Activated CD8-positive, alpha-beta memory T cell treated with anti-CD3 and anti-CD28 coated beads for 24 hours (primary cell): ENCODE measurements at places on chromosomes 4 and X.

DNA sequence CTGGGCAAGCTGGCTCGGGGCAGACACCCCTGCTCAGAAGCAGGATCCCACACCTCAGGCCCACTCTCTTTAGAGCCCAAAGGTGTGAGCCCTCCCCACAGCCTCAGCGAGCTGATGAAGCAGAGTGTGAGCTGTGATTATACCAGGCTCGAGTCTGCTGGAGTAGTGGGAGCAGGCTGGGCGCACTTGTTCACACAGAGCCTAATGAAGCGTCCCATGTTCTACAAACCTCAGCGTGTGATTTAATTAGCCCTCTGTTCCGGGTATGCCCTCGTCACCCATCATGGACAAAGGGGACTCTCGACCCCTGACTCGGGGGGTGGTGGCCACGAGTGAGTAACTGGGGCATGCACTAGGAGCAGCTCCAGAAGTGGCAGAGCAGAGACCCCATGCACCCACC is 62.3 kb downstream of the PPP2R2C start:
- no peak for DNase-seq

GRCh38 chrX:124388562-124388961 is 42.2 kb downstream of the SH2D1A start:
- DNase-seq = peak; percentile 75

- no peak for DNase-seq
These were observed 2.1 kb upstream of the FAT1 start for GRCh38 chr4:186725469-186726425.

DNA sequence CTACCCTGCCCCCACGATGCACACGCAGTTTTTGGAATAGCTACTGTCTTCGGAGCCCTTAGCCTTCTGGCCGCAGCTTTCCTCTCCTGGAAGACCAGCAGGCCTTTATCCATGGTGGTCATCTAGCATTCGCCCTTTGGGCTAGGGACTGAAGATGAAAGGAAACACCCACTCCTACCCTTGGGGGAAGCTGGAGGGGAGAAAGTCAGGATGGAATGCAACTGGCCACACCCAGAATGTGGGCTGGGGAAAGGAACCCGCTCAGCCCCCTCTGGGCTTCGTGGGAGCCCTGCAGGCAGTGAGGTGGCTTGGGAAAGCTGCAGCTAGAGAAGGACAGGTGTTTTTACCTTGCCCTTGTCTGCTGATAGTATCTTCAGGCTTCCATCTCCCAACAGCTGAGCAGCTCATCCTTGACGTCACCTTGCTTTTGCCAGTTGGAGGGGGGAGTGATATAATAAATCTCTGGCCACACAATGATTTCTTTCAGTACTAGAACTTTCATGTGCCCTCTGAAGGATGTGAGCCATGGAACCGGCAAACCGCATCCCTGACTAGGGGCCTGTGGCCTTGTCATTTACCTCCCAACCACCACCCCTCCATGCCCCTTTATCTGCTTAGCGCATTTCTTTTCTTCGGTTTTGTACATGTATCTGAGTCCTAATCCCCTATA is 59.0 kb downstream of the ELF4 start:
- DNase-seq = no peak

DNA sequence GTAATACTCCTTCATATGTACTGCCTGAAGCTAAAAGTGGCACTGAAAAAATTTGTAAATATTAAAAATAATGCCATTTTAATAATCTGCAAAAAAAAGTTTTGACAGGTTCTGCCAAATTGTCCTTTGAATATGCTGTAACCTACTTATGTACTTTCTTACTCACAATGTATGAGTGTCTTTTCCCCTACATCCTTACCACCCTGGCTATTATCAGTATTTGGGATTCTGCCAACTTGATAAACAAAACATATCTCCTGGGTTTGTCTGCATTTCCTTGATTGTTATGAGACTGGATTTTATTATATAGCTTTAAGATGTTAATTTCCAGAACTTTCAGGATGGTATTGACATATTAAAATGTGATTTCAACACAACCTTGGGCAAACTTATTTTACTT is 187.9 kb downstream of the CHM start:
- DNase-seq = no peak

DNA sequence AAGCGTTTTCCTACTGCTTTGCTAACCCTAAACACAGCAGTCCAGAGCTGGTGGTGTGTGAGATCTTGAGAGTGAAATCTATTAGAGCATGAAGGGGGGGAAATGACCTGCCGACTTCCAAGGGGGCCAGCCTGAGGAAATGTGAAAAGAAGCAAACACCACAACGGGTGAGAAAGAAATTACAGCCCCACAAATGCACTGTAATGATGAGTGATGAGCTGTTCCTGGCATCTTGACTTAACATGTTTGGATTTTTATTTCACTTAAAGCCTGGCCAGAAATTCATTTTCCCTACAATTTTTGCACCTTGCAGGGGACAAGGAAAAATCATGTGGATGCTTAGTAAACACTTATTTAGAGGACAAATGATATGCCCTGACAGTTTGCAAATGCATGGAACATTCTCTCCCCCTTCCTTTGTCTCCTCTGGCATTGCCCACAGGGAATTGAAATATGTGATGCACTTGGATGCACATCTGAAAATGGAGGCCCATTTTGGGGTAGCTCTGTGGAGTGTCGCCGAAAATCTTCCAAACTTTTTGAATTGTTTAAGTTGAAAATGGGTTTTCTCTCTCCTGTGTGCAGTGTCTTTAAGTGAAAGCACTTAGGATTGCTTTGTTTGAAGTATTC is 84.3 kb upstream of the TMEM150C start:
- DNase-seq = no peak

DNA sequence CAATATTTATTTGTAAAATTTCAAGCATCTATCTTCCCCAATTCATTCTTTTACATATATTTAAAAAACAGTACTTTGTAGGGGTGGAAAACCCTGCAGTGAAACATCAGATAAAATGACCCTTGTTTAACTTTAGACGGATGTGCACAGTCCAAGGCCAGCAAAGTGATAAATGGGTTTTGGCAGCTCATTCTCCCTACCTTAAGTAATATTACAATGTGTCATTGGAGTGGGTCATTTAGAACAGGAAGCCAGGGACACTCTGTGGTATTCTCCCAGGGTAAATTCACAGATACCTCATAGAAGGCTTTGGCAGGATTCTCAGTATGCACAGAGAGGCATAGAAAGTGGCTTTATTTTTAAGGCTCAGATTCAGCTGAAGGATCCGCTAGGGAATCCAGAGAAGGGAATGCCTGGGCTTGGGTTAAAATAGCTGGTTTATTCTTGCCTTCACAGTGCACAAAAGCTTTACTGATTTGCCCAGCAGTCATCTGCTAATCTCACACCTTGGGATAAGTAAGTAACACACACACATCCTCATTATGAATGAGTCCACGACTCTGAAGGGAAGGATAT is 206.7 kb downstream of the RASL11B start:
- DNase-seq = no peak

DNA sequence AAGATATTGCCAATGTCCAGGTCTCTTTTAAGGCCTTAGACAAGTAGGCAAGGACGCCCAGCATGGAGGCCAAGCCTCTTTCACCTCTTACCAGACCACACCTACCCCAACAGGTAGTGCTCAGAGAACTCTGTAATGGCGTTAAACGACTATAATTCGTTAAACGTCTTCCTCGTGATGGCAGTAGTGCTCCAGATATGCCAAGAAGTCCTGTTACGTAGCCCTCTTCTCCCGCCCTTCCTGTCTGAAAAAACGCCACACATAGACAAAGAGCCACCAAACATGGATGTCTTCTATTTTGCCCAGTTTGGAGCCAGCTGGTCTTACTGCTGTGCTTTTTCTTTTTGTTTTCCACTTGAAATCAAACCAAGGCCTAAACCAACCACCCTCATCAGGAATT is 190.7 kb downstream of the OR13H1 start:
- peak; percentile 73 for DNase-seq

DNA sequence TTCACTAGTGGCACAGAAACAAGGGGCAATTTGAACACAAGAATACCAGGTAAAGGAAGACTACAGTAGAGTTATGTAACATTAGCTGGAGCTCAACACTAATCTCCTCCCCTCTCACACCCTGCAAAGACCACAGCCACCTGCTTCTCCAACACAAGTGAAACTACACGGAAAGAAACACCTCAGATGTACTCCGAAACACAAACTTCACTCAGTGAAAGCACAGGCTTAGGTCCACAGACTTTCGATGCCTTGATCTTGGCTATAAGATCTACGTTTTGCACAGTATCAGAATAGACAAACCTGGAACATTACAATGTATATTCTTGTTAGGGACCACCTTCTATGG is 7.6 kb downstream of the ACSL1 start:
- no peak for DNase-seq
